ENCODE measurements at places on chromosomes 1 and 21. TPM values are rescaled to one million over a fixed set of nuclear protein-coding genes. Genes with fewer than 3 reads are reported as not detected.
A peak's percentile ranks its signal among the peaks of the same experiment; 100 is the strongest.

DNA sequence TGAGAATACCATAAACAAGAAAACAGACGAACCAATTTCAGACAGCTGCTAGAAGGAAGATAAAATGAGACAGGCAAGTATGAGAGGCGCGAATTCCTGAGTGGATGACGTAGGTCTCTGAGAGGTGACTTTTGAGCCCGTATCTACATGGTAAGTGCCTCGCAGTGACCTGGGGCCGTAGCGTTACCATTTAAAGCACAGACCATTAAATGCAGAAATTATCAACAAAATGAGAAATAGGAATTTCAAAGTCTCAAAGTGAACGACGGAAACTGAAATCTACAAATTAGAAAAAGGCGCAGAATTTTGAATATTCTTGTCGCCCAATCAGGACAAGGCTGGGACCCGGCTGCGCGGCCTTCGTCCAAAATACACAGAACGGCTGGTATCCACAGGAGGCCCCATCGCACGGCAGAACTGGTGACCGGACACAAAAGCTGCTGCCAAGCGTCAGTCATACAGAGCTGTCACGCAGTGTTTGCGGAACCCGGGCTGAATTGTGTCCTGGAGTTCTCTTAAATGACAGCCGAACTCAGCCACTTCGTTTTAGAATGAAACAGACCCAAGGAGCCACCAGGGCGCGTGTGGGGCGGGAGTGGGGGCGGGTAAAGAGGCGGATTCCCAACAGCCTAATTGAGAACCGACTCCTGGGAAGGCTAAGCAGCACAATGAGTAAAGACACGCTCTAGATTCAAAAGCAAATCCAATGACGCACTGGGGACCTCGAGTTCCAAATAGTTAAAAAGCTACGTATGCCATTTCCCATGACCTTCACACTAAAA is 13.8 kb upstream of the BOLA1 start:
- peak overlapping the region; percentile 95 for H3K27ac ChIP-seq
- H3K36me3 ChIP-seq: no peaks in the 10 kb centered on the region
- DNase-seq: peak; percentile 86
- no peaks in the 10 kb centered on the region for H3K27me3 ChIP-seq

The CD1D gene
- 5.7 TPM for polyA plus RNA-seq

- peaks cover 79% of the 10 kb centered on the region for H3K36me3 ChIP-seq
- H3K4me3 ChIP-seq: no peak overlapping the region
- H3K27ac ChIP-seq: no peak overlapping the region
- no peaks in the 10 kb centered on the region for H3K27me3 ChIP-seq
- H3K4me1 ChIP-seq: no peaks in the 10 kb centered on the region
Observed at GRCh38 chr1:156794506-156795373, 21.9 kb downstream of the SH2D2A start.

The MRAP gene
- polyA plus RNA-seq: 0.72 TPM

The REN gene
- 4.2 TPM for polyA plus RNA-seq

DNA sequence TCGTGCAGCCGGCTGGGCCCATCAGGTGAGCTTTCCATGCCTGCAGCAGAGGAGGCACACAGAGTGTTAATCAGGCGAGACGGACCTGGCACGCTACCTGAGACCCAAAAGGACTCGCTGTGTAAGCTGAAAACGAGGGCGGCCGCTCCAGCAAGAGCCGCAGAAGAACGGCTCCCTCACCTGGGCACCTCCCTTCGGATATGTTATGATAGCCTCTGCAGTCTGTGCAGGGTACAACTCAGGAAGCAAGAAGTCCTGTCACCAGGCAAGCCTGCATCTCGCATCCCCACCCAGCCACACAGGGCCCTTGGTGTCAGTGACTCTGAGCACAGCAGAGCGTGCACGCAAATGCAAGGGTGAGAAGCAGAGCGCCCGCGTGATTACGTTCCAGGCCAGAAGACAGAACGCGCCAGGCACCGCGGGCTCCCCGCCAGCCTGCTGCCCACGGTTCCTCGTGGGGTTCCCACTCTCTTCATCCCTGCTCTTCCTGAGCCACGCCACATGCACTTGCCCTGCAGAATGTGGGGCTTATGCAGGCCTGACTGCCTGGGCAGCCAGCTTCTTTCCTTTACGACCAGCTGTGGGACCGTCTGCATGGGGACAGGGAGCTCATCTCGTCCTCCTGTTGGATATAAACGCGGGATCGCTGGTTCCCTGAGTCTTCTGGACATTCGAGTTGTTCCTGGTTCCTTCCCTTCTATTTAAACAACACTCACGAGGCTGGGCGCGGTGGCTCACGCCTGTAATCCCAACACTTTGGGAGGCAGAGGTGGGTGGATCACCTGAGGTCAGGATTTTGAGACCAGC is 20.2 kb upstream of the LRRC47 start:
- no peak overlapping the region for H3K4me3 ChIP-seq
- H3K27me3 ChIP-seq: no peaks in the 10 kb centered on the region

Measured in large intestine (tissue), 12 donors.